T-helper 2 cell (primary cell): ENCODE measurements at places on chromosomes 11 and 22.

GRCh38 chr11:18696638-18697225 is 1.8 kb upstream of the TMEM86A start:
- no peak for DNase-seq

- no peak for DNase-seq
Observed at GRCh38 chr11:62456630-62457029, 37.8 kb downstream of the SCGB1A1 start.

DNA sequence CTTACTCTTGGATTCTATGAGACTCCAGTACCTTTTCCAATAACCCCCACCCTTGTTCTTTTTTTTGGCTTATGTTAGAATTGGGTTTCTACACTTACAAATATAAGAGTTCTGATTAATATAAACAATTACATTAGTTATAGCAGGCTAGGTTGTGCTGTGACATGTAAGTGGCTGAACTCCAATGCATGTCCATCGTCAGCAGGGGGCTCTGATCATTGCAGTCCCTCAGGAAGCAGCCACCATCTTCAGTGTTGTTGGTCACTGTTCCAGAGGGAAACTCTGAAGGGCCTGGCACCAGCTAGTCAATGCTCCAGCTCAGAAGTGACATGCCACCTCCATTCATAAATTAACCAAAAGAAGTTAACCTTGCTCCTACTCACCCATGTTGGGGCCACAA is 5.6 kb downstream of the LIPT2 start:
- DNase-seq = no peak

DNA sequence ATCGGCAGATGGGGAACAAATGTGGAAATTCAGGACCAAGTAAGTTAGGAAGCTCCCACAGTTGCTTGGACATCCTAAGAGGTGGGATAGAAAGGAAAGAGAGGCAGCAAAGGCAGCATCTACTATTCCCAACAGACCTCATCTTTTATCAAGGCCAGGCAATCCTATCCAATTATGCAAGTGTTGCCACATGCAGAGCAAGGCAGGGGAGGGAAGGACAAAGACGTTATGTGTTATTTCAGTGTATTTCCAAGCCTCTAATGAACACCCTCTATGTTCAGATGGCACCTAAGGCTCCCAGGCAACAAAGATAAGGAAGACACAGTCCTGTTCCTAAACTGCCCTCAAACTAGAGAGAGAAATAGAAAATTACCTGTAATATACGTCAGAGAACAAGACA is 9.2 kb downstream of the TIGD3 start:
- no peak for DNase-seq

DNA sequence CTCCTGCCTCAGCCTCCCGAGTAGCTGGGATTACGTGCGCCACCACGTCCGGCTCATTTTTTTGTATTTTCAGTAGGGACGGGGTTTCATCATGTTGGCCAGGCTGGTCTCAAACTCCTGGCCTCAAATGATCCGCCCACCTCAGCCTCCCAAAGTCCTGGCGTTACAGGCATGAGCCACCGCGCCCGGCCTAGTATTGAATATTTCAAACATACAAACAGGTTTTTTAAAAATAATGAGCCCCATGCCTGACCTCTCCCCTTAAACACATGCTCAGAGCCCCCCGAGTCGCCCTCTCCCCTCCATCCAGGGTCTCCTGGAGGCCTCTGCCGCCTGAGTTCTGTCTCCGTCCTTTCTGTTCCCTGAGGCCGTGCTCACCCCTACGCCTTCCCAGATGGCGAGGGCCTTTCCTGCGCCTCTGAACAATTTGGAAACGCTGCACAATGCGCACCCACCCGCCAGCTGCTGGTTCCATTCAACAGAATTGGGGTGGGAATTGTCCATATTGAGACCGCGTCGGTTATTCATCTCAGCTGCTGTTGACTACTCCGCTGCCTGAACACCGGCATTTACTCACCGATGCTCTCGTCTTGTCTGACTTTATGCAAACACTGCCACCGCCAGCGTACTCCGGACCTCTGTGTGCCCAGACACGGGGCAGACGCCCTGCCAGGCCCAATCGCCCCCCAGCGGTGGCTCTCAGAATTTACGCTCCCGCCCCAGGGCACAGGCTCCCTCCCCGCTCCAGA is 13.6 kb upstream of the RNH1 start:
- no peak for DNase-seq

GRCh38 chr11:64060861-64061444 is 25.2 kb downstream of the FLRT1 start:
- DNase-seq = peak; percentile 28

- no peak for DNase-seq
Observed at GRCh38 chr22:43441216-43441615, 29.4 kb downstream of the MPPED1 start.

DNA sequence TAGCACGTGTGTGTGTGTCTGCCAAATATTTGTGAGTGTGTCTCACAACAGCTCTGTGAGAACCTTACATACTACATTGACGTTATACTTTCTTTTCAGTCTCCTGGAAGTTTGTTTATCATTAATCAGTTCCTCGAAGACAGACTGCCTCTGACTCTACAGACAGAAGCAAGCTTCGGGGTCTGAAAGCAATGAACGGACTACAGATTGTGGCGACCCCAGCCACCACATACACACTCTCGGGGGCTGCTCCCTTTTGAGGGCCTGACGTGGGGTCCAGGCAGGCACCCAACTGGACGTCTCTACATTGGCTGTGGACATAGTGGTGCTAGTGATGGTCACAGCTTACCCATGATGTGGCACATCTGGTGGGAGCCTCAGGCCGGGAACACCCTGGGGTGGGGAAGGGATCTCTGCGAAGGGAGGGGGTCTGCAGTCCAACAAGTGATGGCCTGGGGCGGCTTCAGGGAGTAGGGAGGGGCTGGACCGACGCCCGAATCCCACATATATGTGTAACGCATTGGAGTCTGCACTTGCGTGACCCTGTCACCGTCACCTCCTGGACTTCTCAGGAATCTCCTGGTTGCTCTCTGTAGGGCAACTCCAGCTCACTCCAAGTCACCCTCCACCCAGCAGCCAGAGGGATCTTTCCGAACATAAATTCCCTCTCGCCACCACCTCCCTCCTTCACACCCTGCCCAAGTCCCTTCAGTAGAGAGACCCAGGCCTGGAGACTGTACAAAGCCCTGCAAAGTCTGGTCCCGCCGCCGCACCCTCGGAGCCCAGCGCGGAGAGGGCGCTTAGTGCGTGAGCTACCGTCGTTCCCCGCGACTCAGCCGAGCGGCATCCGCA is 30.4 kb upstream of the TRIM29 start:
- no peak for DNase-seq

GRCh38 chr11:71568704-71569349 is 3.5 kb downstream of the KRTAP5-10 start:
- no peak for DNase-seq

- DNase-seq = no peak
Observed at GRCh38 chr11:61549662-61550568, 31.0 kb downstream of the SYT7 start.

DNA sequence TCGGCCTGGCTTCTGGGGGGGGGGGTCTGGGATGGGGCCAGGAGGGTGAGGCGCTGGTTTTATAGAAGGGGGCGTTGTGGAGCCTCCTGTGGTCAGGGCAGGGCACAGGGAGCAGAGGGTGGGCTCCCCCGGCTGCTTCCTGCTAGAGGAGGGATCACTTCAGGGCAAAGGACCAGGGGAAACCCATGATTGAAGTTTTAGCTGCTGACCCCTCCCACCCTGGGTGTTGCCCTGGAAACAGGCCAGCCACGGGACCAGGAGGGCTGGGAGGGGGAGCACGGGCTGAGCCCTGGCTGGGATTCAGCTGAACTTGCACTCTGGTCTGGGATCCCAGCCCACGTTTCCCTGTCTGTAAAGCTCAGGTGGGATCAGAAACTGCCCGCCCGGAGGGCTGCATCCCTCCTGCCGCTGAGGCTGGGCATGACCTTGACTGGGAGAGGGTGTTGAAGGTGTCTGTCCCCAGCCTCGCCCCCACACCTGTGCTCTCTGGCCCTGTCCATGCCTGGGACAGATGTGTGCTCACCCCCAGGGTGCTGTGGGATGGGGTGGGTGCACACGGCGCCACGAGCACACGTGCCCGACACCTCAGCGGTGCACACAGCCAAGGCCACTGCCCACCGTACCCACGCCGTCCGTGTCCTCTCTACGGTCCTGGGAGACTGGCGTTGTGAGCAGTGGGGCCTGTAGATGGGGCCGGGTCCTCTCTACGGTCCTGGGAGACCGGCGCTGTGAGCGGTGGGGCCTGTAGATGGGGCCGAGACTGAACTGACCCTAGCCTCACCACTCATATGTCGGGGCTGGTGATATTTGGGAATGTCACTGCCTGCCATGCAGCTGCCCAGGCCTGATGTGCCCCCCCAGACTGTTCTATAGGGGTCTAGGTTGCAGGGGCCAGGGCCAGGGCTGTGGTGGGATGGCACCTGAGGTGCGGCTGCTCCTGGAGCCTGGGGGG is 2.3 kb downstream of the TSPAN4 start:
- DNase-seq = no peak

GRCh38 chr22:38923463-38924346 is 33.7 kb upstream of the APOBEC3A start:
- DNase-seq = no peak

GRCh38 chr11:125360066-125360465 is 136.0 kb downstream of the FEZ1 start:
- DNase-seq = no peak
